AG09309 (cell line): ENCODE measurements at places on chromosomes 7 and 10.
A peak's percentile ranks its signal among the peaks of the same experiment; 100 is the strongest.

GRCh38 chr10:113297226-113297625, 255.6 kb upstream of the HABP2 start:
- DNase-seq, result peak; percentile 3

DNA sequence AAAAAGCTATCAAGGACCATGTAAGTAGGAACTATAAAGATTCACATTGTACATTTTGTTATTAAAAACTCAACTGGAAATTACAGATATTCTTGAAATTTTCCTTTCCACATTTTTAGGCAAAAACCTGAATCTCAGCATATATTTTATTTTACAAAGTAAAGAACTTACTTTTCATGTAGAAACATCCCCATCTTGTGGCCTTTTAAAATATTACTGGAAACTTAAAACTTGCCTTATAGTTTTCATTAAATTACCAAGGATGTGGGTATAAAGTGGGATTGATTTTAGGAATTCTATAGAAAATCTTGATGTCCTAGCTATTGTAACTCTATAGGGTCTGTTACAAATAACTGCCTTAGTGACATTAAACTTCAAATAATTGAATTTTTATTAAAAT, 10.6 kb downstream of the DBF4 start:
- DNase-seq, result peak; percentile 28

DNA sequence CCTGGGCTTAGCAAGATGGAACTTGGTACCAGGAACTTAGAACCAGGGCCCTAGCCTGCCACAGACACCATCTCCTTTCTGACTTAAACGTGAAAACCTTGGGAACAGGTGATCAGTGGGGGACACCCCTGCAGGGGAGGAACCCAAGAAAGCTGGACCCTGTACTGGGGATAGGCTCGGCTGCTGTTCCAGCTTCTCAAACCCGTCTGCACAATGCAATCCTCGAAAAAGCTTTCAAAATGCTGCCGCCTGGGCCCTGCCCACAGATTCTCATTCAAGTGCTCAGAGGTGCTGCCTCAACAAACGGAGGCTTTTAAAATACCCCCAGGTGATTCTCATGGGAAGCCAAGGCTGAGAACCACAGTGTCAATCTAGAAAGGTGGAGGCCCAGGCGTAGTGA, 169.7 kb downstream of the ARHGAP21 start:
- DNase-seq, result no peak

GRCh38 chr7:37128327-37129034, 320.2 kb downstream of the ELMO1 start:
- no peak for DNase-seq

DNA sequence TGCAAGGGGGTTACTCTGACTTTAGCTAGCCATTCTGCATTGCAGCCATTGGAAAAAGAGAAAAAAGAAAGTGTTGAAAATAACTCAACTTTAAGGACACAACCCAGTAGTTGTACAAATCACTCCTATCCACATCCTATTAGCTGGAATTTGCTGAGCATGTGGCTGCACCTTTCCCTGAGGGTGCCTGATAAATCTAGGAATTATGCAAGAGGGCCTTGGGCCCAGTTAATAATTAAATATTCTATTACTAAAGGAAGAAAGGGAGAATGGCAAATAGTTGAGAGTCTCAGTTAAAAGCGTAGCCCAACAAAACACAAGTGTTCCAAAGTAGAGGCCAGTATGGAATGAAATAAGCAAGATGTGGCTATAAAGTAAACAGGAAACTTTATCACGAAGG, 200.9 kb upstream of the CNTNAP2 start:
- DNase-seq, result no peak

DNA sequence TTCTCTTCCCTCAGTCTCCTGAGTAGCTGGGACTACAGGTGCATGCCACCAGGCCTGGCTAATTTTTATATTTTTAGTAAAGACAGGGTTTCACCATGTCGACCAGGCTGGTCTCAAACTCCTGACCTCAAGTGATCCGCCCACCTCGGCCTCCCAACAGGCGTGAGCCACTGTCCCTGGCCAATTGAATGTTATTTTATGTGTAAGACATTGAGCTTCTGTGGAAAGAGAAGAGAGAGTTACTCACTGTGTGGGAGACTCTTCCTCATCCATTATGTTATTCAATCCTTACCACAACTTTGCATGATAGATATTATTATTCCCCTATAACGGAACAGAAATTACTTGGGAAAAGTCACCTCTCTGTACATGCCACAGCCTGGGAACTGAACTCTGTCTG, 32.6 kb upstream of the MXI1 start:
- DNase-seq, result no peak

DNA sequence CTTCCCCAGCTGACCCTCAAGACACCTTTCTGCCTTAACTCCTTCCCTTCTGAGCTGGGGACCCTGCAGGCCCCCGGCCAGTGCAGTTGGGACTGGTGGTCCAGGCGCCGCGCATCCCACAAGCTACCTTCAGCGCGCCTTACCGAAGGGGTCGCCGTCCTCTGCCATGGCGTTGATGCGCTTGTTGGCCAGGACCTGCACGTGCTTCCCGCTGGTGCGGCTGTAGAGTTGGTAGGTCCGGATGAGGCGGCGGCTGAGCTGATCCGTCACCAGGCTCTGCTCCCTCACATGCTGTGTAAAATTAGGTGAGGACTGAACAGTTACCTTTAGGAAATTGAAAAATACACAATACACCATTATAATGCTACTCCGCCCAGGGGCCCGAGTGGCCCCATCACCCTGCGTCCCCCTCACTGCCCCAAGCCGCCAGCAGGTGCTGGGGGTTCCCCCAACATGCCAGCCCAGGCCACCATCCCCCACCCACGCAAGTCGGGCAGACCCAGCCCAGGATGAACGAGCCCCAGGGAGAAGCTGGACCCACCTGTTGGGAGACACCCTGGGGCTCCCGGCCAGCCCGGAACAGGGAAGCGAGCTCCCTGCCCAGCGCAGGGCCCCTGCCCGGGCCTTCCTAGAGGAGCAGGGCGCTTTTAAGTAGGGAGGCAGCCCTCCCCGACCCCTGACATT, 1.2 kb downstream of the FGF8 start:
- DNase-seq, result no peak

DNA sequence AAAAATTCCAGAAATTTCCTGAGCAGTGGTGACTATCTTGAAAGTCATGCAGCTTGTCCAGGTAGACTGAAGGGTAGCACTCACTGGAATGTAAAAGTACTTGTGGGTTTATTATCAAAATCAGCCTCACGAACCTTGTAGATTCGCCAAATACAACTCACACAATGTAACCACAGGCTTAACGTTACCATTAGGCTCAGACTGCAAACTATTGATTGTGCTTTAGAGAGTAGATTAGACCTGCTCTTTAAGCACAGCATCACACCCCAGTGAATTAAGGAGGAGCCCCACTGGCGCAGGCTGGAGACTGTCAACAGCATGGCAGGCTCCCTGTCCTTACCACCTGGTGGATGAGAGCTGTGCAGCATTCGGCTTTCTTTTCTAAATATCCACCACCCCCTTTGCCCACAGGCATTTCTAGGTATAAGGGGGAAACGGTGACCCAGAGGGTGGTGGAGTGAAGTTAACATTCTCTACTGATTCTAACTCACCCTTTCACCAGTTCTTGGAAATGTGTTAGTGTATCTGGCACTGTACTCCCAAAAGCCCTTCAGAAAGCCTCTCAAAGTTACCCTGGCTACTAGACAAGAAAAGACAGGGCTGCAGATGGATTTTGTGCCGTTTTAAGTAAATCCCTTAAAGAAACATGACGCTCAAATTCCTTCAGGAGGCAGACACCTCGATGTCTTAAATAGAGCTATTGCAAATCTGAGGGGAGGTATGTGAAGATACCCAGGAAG, 56.6 kb downstream of the GSDME start:
- no peak for DNase-seq

- no peak for DNase-seq
These were observed 129.4 kb downstream of the DNAJB6 start for GRCh38 chr7:157465891-157466866.

DNA sequence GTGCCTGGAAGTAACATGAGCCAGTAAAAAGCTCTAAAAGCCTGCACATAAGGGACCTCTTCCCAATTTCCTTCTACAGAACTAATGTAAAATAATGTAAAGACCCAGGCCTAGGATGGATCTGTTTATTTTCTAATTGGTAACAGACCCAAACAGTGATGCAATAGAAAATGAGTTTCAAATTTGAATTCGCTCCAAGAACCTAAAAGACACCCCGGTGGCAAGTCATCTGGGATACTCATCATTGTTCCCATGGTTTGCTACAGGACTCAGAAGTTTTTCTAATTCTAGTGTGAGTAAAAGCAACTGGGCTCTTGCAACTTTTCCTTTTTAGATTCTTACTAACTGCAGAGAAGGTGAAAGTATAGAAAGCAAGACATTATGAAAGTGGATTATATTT, 271.3 kb upstream of the CACNA2D1 start:
- peak; percentile 11 for DNase-seq

DNA sequence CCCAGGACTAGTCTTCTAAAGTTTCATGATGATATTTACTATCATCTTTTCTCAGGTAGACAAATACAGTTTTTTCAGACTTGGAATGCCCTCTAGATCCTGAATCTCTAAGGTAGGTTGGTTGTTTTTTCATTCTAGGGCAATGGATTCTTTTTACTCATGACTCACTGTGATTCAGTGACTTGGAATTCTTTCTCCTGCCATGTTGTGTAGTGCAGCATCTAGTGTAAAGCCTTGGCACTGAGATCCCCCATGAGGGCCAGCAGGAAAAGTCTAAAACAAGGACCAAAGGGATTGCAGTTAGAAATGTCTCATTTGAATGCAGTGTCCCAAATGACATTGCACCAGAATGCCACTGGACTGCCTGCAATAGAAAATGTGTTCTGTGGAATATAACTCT, 430.4 kb downstream of the NEBL start:
- no peak for DNase-seq

GRCh38 chr10:124696446-124697392, 47.5 kb downstream of the FAM53B start:
- no peak for DNase-seq

DNA sequence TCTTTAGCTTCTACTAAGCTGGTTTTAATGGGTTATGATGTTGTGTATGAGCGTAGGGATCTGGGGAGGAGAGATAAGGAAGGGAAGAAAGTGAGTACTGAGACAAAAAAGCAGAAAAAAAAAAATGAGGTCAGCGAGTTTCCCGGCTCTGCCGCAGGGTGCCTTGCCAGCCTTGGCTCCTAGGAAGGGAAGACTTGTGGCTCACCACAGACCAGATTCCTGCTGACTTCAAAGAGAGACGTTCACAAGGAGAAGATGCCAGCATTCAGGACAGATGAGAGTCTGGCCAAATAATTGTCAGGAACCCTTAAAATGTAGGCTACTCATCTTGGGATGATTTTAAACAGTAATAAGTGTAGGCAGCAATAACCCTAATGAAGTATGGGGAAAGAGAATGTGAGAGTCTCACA, 11.4 kb upstream of the FAS start:
- peak; percentile 82 for DNase-seq

DNA sequence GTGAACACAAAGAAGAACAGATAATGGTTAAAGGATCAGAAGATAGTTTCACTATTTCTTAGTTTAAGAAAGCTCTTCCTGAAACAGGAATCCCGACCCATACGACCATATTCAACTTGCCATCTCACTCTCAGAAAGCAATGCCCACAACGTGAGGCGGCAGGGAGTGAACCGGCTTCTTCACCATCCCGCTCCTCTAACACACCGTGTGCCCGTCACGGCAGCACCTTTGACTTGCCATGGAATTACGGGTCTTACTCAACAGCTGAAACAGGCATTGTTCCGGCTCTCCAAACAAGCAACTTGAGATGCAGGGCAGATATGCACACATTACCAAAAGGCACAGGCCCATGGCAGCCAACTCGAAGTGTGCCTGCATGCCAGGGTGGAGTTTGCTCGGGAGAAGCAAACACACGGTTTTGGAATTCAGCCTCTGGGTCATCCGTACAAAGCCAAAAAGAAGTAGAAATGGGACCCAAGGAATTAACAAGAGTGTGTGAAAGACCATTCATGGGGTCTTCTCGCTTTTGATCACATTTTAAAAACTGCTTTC, 293.6 kb downstream of the DNAJB6 start:
- no peak for DNase-seq
